ELR (cell line): ENCODE measurements at places on chromosomes 1 and 21.

- peak; percentile 78 for DNase-seq
These were observed 280.1 kb downstream of the PTPRC start for GRCh38 chr1:198918920-198919319.

- DNase-seq: no peak
These were observed 88.1 kb downstream of the COP1 start for GRCh38 chr1:176118985-176119384.

- no peak for DNase-seq
These were observed 47.9 kb upstream of the LAPTM5 start for GRCh38 chr1:30805304-30806003.

- DNase-seq: no peak
These were observed 340.8 kb downstream of the NPHP4 start for GRCh38 chr1:5651473-5651872.

DNA sequence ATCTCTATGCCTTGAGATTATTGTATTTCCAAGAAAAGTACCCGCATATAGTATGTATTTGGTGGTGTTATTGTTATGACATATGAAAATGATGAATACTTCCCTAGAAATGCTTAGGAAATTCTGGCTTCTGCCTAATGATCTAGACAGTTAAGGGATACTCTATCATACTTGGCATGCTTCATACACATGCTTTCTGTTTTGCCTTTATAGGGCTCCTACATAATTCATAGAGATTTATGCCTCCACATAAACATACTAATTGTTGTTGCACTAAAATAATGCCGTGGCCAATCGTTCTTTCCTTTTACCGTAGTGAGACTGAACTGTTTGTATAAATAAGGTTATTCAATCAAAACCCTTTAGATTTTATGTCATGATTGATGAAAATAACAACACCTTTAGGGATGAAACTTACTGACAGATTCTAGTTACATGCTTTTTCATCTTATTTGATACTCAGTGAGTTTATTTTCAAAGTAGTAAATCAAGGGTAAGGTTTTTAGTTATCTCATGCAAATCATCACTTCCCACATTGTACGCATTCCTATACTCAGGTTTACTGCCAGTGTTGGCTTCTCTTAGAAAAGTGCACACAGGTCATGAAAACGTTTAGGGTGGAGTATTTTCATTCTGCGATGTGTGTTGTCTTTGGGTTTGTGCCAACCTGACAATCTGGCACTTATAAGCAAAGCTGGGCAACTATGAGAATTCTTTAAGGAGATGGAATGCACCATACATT, 40.5 kb upstream of the SCYL3 start:
- peak; percentile 14 for DNase-seq

- DNase-seq: no peak
These were observed 130.9 kb downstream of the GALNT2 start for GRCh38 chr1:230197644-230198567.

- peak; percentile 8 for DNase-seq
These were observed 85.9 kb downstream of the USP24 start for GRCh38 chr1:55129194-55129728.

DNA sequence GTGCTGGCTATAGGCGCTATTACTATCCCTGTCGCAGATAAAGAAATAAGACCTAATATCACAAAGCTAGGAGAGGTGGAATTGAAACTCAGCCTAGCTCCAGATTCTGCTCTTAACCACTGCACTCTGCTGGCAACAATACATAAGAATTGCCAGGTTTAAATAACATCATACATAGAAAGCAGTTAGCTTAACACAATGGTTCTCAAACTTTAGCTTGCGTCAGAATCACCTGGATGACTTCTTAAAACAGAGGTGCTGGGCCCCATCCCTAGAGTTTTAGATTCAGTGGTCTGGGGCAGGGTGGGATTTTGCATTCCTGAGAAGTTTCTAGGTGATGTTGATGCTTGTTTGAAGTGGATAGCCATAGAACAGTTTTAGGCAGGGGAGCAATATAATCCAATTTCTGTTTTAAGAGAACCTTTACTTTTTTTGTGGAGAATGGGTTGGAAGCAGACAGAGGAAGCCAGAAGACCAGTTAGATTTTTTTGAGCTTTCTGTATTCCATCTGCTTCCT, 1.1 kb upstream of the POMGNT1 start:
- no peak for DNase-seq

DNA sequence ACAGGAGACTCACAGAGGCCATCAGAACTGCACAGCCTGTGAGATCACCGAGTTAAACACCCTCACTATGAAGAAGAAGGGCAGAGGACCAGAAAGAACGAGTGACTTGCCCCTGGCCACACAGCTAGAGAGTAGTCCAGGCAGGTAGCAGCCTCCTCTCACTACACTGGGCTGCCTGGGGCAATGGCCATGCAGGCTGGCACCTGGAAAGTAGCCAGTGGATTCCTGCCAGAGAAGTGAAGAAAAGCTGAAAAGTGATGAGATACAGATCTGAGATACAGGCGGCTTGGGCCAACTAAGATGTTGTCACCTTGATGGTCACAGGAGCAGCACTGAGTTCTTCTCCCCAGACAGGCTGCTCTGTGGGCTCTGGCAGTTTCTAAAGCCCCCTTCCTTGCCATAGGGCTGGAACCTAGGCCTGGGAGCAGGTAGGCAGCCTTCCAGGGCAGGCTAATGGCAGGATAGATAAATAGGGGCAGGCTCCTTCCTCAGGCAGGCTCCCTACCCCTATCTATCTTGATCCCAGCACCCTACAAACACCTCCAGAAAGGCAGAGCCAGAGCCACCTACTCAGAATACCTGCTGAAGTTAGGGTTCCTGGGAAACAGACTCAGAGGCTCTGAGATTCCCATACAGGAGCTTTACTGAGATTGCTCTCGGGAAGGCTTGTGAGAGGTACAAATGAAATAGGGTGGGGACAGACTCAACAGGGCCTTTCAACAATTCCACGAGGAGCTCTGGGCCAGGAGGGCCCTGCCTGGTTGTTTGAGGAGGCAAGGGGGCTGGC, 106.3 kb downstream of the BEND5 start:
- DNase-seq: no peak

- no peak for DNase-seq
These were observed 57.1 kb upstream of the DMRTB1 start for GRCh38 chr1:53401813-53402745.

- no peak for DNase-seq
These were observed 12.3 kb downstream of the LMX1A start for GRCh38 chr1:165344198-165344597.

DNA sequence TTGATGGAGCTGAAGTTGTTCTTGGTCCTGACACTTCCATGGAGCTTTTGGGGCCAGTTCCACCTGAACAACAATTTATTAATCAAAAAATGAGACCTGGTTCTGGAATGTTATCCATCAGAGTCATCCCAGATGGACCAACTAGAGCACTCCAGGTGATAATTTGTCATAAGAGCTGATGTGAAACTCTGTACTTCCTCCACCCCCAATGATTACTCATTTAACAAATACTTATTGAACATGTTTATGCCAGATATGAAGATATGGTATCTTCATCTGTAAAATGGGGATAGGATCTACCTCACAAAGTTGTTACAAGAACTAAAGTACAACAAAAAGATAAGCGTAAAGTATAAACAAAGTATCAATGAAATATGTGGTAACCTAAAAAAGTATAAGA, 153.2 kb downstream of the VPS13D start:
- DNase-seq: no peak

- DNase-seq: no peak
These were observed 341.3 kb downstream of the DSCAM start for GRCh38 chr21:40505681-40506080.

DNA sequence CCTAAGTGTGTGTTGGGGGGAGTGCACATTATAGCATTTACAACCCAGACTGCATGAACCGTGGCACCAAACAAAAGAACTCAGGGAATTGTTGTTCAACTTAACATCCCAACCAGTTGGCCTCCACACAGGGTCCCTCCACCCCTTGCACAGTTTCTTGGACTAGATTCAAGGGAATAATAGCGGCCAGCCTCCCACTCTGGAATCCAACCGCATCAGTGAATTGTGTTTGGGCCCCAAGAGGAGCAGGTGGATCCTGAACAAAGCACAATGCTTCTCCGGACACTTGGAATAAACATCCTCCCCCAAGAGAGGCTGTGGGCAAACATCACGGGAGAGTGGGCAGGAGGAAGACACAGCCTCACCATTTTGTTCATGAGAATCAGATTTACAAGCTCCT, 18.2 kb downstream of the CD34 start:
- no peak for DNase-seq

DNA sequence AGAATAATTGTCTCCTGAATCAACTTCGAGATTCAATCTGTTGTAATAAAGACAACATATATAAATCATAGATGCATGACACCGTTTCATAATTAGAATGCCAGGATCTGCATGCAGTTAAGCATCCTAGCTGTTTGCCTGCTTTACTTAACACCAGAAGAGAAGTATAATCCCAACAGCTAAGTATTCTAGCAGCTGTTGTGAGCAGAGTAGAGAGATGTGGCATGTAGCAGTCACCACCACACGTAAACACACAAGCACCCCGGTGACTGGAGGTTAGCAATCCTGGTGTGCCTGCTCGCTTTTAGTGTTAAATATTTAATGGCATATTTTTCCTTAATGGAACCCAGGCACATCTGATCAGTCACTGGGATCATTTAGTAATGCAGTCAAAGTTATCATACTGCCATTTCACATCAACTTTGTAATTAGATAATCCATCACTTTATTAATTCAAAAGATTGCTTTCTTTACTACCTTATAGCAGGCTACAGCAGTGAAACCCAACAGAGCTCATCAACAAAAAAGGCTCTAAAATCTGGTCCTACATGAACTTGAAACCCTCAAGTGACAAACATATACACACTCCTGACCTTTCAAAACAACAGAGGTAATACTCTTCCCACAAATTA, 187.9 kb downstream of the SMYD3 start:
- DNase-seq: no peak

- DNase-seq: no peak
These were observed 21.4 kb downstream of the KDM5B start for GRCh38 chr1:202786804-202787203.

DNA sequence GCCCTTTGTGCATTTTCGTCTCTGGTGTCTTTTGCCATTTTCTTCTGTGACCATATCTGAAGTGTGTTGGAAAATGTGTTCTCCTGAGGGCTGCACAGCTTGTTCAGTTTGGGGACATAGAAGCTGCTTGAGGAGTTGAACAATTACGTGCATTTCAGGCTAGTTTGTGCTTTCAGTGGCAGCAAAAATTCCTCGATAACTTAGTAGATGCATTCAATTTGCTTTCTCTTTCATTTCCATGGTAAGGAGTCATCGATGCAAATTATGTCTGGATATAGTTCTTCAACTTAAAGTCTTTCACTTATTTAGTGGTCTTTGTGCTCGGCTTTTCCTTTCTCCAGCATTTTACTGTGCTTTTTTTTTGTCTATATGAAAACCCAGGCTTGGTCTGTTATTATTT, 441.5 kb downstream of the PLA2G4A start:
- peak; percentile 53 for DNase-seq

DNA sequence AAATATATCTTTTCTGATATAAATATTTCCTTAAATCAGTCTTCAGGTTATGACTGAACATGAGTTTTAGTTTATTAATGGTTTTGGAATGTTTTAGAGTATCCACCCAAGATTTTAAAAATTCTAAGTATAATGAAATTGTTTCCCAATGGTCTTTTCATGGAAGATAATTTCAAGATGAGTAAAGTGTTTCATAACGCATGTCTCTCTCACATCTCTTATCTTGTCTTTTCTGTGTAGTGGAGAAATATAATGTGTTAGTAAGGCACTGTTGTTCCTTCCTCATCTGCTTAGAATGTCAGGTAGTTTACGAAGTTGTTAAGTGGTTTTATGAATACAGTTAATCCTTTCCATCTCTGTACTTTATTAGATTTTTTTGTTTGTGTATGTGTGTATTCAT, 49.6 kb downstream of the PLA2G4A start:
- no peak for DNase-seq

DNA sequence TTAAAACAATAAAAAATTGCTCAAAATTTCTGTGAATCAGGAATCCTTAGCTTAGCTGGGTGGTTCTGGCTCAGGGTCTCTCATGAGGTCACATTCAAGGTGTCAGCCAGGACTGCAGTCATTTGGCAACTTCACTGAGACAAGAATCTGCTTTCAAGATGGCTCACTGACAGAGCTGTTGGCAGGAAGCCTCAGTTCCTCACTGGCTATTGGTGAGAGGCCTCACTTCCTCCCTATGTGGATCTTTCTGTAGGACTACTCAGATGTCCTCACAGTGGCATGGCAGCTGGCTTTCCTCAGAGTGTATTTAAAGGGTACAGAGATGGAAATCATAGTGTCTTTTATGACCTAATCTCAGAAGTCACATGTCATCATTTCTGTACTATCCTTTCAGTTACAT, 785.7 kb downstream of the ADGRL2 start:
- DNase-seq: no peak

- no peak for DNase-seq
These were observed 29.0 kb downstream of the PCNT start for GRCh38 chr21:46352913-46353312.

- DNase-seq: no peak
These were observed 5.9 kb upstream of the CHAF1B start for GRCh38 chr21:36379251-36379650.

GRCh38 chr21:45935628-45936027, 45.9 kb upstream of the COL6A1 start:
- DNase-seq: no peak

DNA sequence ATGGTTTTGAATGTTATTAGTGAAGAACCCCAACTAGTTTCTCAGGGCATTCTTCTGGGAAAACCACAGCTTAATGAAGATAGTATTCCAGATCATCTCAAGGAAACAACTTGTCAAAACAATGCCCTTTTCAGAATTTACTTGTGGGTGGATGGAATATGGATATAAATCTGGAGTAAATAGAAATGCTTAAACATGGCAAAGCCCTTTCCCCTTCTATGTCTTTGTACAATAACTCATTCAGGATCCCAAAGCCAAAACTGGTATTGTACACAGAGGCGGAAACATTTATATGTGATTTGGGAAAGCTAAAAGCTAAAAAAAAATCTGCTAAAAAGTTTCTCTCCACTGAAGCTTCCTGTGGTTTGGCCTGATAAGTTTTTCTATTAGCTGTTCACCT, 55.5 kb upstream of the RGS5 start:
- DNase-seq: no peak
